Hepatocyte (in vitro differentiated cells): ENCODE measurements at places on chromosomes 7 and 10.

- DNase-seq, result peak; percentile 37
Measured at GRCh38 chr10:93580828-93581227, 14.4 kb downstream of the FFAR4 start.

- peak; percentile 30 for DNase-seq
Measured at GRCh38 chr10:14093730-14094484, 236.8 kb downstream of the FRMD4A start.

- no peak for DNase-seq
Measured at GRCh38 chr7:114533131-114533530, 118.5 kb downstream of the FOXP2 start.

DNA sequence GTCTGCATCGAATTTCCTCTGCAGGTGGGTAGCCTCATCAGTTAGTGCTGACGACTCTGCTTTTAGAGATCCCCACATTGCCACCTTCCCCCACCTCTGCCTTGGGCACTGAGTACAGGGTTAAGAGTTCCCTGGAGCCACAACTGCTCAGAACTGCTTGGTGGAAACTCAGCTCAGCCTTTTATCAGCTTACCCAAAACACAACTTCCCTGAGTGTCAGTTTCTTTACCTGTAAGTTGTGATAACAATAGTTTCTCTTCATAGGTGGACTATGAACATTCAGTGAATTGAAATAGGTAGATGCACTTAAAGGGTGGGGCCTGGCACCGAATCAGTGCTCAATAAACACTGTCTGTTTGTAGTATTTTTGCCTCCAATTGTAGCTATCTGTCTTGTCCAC is 11.3 kb downstream of the ASB13 start:
- no peak for DNase-seq

GRCh38 chr7:71995111-71995510 is 417.0 kb downstream of the CALN1 start:
- no peak for DNase-seq

DNA sequence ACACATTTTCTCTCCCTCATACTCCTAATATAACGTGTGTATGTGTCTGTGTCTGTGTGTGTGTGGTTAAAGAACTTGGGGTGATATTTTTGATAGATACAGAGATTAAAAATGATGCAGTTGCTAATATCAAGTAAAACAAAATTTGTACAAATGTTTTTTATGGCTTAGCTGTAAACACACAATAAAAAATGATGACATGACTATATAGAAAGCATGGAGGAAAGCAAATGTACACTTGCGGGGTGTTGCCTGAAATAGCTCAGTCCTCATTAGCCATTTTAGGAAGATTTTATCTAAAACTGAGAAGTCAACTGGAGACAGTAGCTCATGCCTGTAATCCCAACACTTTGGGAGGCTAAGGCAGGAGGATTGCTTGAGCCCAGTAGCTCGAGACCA is 5.6 kb upstream of the TASOR2 start:
- DNase-seq, result no peak

DNA sequence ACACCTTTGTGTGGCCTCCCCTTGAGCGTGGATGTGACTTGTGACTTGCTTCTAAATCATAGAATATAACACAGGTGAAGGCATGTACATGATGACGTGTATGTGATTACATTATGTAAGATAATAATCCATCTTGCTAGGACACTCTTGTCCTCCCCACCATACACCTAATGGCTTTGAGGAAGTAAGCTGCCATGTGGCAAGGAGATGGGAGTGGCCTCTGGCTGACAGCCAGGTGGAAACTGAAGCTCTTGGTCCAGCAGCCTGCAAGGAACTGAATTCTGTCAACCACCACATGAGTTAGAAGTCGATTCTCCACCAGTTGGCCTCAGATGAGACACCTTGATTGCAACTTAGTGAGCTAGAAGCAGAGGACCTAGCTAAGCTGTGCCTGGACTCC is 67.4 kb upstream of the ELN start:
- DNase-seq, result no peak

DNA sequence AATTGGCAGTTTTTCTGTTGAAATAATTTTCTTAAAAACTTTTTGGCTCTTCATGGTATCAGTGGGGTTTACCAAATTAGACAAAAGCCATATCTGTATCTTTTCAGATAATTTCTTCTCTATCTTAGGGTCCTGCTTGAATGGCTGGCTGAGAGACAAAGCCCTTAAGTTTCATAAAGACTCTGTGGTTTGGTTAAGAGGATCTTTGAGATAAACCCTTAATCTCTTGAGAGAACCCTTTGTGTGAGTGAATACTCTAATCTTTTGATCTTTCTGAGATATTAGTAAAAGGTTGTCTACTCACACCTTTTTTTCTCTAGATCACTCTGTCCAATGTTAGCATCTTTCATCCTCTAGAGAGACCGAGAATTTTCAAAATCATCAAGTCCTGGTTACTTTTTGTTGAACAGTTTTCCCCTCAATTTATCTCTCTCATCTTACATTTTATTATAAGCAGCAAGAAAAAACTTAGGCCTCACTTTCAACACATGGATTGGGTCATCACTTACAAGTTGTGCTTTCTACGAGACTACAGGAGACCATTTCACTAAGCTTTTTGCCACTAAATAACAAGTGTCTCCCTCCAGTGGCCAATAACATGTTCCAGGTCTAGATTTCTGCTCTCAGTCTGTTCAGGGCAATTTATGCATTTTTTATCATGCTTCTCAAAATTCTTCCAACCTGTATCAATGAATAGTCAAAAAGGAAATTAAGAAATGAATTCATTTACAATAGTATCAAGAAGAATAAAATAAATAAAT is 28.4 kb downstream of the DNAJC9 start:
- peak; percentile 11 for DNase-seq

- no peak for DNase-seq
Measured at GRCh38 chr10:60293581-60294175, 96.0 kb downstream of the ANK3 start.

DNA sequence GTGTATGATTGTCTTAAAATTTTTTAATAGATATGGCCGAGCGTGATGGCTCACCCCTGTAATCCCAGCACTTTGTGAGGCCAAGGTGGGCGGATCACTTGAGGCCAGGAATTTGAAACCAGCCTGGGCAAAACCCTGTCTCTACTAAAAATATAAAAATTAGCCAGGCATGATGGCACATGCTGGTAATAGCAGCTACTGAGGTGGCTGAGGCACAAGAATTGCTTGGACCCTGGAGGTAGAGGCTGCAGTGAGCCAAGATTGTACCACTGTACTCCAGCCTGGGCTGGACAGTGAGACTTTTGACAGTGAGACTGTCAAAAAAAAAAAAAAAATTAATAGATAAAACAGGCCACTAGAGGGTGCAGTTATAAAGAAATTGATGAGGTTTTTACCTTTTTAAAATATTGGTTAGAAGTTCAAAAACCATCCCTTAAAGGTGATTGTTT is 20.5 kb downstream of the NOM1 start:
- no peak for DNase-seq

GRCh38 chr10:71156436-71156835 is 55.9 kb upstream of the UNC5B start:
- no peak for DNase-seq

GRCh38 chr7:117395743-117396142 is 31.6 kb downstream of the ASZ1 start:
- DNase-seq, result no peak

GRCh38 chr7:74655324-74655723 is 2.2 kb upstream of the GTF2I start:
- no peak for DNase-seq

DNA sequence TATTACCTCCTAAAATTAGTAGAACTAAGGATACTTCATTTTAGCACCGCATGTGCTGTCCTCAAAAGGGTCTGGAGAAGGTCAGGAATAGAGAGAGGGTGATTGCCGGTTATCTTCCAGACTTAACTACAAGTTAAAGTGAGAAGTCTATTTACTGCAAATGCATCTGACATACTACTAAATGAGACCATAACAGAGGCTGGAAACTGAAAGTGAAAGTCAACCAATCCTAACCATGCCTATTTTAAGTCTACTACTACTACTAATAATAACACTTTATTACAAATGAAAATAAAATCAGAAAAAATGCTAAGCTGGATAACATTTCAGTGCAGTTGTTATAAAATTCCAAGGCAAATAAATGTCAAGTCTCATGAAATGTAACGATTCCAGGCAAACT is 244.7 kb downstream of the KIF20B start:
- DNase-seq, result no peak

- no peak for DNase-seq
Measured at GRCh38 chr7:1809070-1809469, 139.0 kb downstream of the ELFN1 start.

- DNase-seq, result no peak
Measured at GRCh38 chr10:31599626-31600504, 280.8 kb downstream of the ZEB1 start.

DNA sequence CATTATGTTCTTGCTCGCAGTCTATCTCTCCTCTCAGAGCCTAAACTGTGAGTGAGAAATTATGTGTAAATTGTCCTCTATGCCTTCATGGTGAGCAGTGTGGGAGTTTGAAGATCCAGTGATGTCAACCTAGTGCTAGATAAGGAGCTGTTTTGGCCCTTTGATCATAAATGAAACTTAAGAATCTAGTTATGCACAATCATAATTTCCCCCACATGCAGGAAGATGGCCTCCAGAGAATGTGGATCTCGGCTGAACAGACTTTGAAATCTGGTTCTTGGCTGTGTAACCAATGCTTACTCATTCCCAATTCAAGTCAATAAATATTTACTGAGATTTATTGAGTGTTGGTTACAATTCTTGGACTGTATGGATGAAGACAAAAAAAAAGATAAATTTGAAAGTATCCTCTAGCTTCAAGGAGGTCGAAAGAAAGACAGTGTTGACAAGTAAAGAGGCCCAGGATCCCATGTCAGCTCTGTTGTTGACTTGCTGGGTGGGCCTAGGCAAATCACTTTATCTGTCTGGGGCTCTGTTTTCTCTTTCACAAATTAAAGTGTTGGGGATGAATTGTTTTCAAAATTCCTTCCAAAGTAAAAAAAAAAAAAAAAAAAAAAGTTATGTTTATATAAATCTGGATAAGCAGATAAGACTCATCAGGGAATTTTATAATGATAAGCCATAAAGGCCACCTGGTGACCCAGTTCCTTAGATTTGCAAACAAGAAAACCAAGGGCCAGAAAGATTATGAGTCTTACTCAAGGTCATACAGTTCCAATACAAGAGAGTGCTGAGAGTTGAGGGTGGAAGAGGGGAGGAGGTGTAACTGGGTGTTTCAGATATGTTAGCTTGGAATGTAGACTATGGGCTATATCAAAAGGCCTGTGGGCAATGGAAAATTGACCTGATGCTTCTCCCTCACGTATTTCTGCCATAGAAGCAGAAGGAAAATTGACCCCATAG is 969.9 kb downstream of the KCNMA1 start:
- no peak for DNase-seq

DNA sequence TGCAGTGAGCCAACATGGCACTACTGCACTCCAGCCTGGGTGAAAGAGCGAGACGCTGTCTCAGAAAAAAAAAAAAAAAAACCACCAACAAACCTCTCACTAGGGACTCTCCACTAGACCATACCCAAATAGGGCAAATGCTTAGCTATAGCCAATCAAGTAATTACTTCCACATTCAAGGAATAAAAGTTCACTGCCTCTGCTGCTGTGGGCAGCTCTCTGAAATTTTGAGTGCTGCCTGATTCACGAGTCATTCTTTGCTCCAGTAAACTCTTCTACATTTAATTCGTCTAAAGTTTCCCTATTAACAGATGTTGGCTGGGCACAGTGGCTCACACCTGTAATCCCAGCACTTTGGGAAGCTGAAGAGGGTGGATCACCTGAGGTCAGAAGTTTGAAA is 4.7 kb upstream of the NRBF2 start:
- DNase-seq, result no peak

DNA sequence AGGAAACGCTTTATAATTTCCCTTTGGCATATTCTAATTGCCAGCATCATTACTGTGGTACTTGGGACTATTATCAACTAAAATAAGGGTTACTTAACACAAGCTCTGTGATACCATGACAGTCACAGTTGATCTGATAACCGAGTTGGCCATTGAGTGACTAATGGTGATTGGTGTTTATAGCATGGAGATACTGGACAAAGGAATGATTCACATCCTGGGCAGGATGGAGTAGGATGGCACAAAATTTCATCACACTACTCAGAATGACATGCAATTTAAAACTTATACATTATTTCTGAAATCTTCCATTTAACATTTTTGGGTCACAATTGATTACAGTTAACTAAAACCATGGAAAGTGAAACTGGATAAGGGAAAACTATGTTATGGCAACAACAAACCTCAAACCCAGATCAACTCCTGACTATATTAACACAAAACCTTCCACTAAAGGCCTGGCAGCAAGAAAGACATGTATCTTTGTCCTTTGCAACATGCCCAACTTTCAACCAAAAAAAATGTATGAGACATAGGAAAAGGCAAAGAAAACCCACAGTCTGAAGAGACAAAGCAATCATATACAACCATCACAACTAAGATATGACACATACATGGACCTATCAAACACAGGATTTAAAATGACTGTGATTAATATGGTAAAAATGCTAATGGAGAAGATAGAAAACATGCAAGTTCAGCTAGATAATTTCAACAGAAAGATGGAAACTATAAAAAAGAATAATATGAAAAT is 208.5 kb upstream of the NRP1 start:
- no peak for DNase-seq

DNA sequence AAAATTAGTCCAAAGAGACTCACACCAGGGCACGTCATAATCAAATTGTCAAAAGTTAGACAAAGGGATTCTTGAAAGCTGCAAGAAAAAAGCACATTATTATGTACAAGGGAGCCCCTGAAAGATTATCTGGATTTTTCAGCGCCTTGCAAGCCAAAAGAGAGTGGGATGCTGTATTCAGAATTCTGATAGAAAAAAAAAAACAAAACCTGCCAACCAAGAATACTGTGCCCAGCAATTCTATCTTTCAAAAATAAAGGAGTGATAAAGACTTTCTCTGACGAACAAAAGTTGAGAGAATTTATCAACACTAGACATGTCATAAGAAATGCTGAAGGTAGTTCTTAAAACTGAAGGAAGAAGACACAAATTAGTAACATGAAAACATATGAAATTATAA is 240.2 kb downstream of the SNX13 start:
- no peak for DNase-seq

DNA sequence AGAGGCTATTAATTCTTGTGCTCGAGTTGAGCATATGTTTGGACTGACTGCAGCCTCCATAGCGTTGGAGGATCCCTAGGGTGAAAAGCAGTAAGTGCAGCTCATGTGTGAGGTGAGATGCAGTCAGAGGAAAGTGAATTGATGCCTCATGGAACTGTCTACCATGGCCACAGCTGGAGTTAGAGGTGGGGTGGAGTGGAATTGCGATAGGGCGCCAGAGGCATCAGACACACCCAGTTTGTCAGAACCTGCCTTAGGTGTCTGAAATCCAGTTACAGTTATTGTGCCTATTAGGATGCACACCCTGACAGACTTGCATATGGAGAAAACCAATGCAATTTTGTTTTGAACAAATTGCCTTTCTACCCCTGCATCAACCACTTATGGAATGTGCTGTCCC is 39.4 kb downstream of the ERLIN1 start:
- no peak for DNase-seq

- no peak for DNase-seq
Measured at GRCh38 chr10:13973742-13974141, 357.0 kb downstream of the FRMD4A start.

GRCh38 chr10:42754155-42755027 is 28.2 kb upstream of the BMS1 start:
- peak; percentile 53 for DNase-seq
